GM23248 (cell line): ENCODE measurements at places on chromosomes 5 and 9.

- peaks cover 40% of the 10 kb centered on the region for H3K4me1 ChIP-seq
- no peak overlapping the region for H3K4me3 ChIP-seq
- H3K36me3 ChIP-seq = no peaks in the 10 kb centered on the region
- no peaks in the 10 kb centered on the region for H3K27me3 ChIP-seq
- no peak for DNase-seq
- H3K27ac ChIP-seq = no peak overlapping the region
These were observed 304.8 kb downstream of the SPOCK1 start for GRCh38 chr5:137194300-137194699.

DNA sequence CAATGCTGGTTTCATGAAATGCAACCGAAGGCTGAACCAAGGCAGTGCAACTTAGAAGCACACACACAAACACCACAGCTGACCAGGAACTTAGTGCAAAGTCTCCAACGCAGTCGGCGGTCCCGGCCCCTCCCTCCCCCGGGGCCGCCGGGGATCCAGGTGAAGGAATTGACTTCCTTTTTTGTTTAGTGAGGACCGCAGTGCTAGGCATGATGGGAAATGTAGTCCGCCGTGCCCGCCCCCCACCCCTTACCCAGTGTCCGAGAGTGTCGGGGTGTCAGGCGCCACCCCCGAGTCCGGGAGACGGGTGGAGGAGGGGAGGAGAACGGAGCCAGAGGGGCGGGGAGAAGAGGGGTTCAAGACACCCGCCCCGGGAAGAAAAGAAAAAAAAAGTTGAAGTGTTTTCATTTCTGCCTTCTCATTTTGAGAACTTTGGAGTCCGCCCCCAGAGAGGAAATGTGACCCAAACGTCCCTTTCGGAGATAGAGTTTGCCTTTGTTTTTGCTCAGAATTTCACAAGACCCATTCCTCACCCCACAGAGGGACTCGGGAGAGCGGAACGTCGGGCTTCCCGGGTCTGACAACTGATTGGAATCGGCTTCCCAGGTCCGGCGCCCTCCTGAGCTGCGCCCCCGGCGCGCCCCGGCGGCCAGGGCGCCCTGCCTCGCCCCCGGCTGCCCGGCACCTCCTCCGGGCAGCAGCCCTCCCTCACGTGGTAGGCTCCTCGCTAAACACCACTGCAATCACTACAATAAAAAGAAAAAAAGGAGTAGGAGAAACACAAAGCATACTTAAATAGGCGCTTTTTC, 2.0 kb downstream of the IER5L start:
- peak; percentile 88 for DNase-seq
- H3K27ac ChIP-seq = peak overlapping the region; percentile 97
- H3K4me3 ChIP-seq = peak overlapping the region; percentile 91
- no peaks in the 10 kb centered on the region for H3K27me3 ChIP-seq

DNA sequence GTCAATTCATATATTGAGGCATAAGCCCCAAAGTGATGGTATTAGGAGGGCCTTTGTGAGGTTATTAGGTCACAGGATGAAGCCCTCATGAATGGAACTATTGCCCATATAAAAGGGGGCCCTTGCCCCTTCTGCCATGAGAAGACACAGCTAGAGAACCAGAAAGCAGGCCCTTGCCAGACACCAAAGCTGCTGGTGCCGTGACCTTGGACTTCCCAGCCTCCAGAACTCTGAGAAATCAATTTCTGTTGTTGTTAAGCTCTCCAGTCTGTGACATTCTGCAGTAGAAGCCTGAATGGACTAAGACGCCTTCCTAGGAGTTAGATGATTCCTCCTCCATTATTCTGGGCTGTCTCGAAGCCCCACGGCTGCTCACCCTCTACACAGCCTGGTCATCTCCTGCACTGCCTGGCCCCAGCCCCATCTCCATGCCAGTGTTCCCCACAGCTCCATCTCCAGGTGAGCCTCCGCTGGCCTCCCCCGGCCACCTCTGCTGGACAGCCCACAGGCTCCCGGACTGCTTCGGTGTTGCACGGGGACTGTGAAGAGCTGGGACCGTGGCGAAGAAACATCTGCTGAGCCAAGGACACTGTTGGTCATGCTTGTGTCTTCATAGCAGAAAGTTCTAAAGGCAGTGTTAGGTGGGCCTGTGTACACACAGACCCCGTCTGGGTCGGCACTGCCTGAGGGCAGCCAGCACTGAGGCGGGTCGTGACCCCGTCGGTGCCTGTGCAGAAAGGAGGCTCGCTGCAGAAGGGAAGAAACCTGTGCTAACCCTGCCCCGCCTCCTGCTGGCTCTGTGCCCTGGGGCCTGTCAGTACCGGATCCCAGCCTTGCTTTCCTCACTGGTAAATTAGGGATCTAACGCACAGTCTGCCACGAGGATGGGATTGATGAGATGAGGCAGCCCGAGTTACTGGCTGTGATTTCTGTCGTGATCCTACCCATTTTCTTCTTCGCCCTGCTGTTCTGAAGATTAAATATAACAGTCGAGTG, 55.1 kb upstream of the CNOT6 start:
- no peak for DNase-seq
- H3K27ac ChIP-seq = no peak overlapping the region
- H3K36me3 ChIP-seq = no peaks in the 10 kb centered on the region

GRCh38 chr5:154205441-154206117, 15.0 kb downstream of the GALNT10 start:
- H3K4me1 ChIP-seq = 0 out of 2 replicates have a peak, but pooled peaks cover 6% of the 10 kb centered on the region
- DNase-seq = peak; percentile 22
- no peak overlapping the region for H3K27ac ChIP-seq
- H3K27me3 ChIP-seq = no peaks in the 10 kb centered on the region

- no peaks in the 10 kb centered on the region for H3K27me3 ChIP-seq
- H3K4me1 ChIP-seq = no peaks in the 10 kb centered on the region
- no peaks in the 10 kb centered on the region for H3K36me3 ChIP-seq
- no peak overlapping the region for H3K4me3 ChIP-seq
These were observed 242.1 kb downstream of the HCN1 start for GRCh38 chr5:45454114-45454513.
